ENCODE measurements at places on chromosomes 11 and 22. TPM values are rescaled to one million over a fixed set of nuclear protein-coding genes. Genes with fewer than 3 reads are reported as not detected.
A peak's percentile ranks its signal among the peaks of the same experiment; 100 is the strongest.

GRCh38 chr22:27655582-27656185, 145.9 kb downstream of the MN1 start:
- DNase-seq, result no peak
- no peak overlapping the region for H3K4me3 ChIP-seq
- H3K36me3 ChIP-seq, result no peaks in the 10 kb centered on the region
- no peaks in the 10 kb centered on the region for H3K27me3 ChIP-seq
- no peaks in the 10 kb centered on the region for H3K4me1 ChIP-seq
- no peak overlapping the region for H3K27ac ChIP-seq

- H3K4me3 ChIP-seq, result no peak overlapping the region
- no peaks in the 10 kb centered on the region for H3K27me3 ChIP-seq
- peaks cover 7% of the 10 kb centered on the region for H3K4me1 ChIP-seq
Observed at GRCh38 chr11:614021-614622, 1.6 kb downstream of the IRF7 start.

GRCh38 chr11:132772703-132773545, 759.4 kb downstream of the OPCML start:
- no peak overlapping the region for H3K27ac ChIP-seq
- no peaks in the 10 kb centered on the region for H3K27me3 ChIP-seq
- DNase-seq, result no peak
- H3K36me3 ChIP-seq, result no peaks in the 10 kb centered on the region
- no peaks in the 10 kb centered on the region for H3K4me1 ChIP-seq

GRCh38 chr11:61754534-61755482, 2.4 kb downstream of the MYRF start:
- peak overlapping the region; percentile 46 for H3K4me3 ChIP-seq
- H3K27me3 ChIP-seq, result no peaks in the 10 kb centered on the region
- H3K36me3 ChIP-seq, result no peaks in the 10 kb centered on the region
- H3K4me1 ChIP-seq, result no peaks in the 10 kb centered on the region
- H3K27ac ChIP-seq, result peak overlapping the region; percentile 86
- DNase-seq, result peak; percentile 75

- no peak overlapping the region for H3K4me3 ChIP-seq
- H3K27ac ChIP-seq, result no peak overlapping the region
- H3K27me3 ChIP-seq, result no peaks in the 10 kb centered on the region
- H3K36me3 ChIP-seq, result no peaks in the 10 kb centered on the region
- H3K4me1 ChIP-seq, result no peaks in the 10 kb centered on the region
Observed at GRCh38 chr11:83409891-83410290, 123.7 kb upstream of the CCDC90B start.

GRCh38 chr11:128941110-128941509, 1.6 kb downstream of the TP53AIP1 start:
- no peaks in the 10 kb centered on the region for H3K27me3 ChIP-seq
- H3K4me1 ChIP-seq, result no peaks in the 10 kb centered on the region
- no peaks in the 10 kb centered on the region for H3K36me3 ChIP-seq
- no peak for DNase-seq

GRCh38 chr11:79208126-79208525, 232.7 kb downstream of the TENM4 start:
- no peaks in the 10 kb centered on the region for H3K4me1 ChIP-seq
- H3K36me3 ChIP-seq, result no peaks in the 10 kb centered on the region
- no peaks in the 10 kb centered on the region for H3K27me3 ChIP-seq
- no peak overlapping the region for H3K27ac ChIP-seq

- H3K36me3 ChIP-seq, result no peaks in the 10 kb centered on the region
- H3K27ac ChIP-seq, result no peak overlapping the region
Observed at GRCh38 chr11:128565881-128566280, 21.5 kb downstream of the ETS1 start.

GRCh38 chr22:47278655-47279054, 516.2 kb downstream of the TBC1D22A start:
- DNase-seq, result no peak
- no peak overlapping the region for H3K4me3 ChIP-seq
- no peaks in the 10 kb centered on the region for H3K36me3 ChIP-seq
- H3K4me1 ChIP-seq, result no peaks in the 10 kb centered on the region
- H3K27ac ChIP-seq, result no peak overlapping the region

DNA sequence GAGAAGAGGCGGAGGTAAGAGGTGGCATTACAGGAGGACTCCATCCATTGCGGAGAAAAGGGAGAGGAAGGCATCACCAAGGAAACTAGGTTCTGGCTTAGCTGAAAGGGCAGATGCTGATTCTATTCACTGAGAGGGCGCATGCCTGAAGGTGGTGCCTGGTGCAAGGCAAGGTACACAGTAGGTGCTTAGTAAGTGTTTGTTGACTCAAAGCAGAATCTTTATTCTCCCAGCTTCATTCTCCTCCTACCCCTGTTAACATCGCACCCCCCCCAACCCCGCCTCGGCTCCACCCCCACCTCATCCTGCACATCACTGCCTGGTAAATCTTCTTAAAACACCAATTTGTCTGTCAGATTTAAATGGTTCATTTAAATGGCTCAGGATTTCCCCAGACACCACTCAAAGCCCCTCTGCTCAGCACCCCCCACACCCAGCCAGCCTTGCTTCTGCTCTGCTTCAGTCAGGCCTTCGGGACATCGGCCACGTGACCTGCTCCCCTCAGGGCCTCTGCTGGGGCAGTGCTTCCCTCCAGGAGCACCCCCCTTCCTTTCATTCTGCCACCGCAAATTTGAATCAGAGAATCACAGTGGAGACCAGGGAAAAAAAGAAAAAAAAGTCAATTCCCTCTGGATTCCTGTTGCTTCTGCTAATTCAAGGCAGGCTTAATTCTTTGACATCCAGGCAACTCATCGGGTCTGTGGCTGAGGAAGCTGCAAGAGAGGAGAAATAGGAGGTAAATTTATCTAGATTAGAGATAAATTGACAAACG, 17.8 kb upstream of the RCN1 start:
- H3K4me3 ChIP-seq, result no peak overlapping the region
- H3K36me3 ChIP-seq, result no peaks in the 10 kb centered on the region
- H3K27ac ChIP-seq, result no peak overlapping the region
- no peak for DNase-seq

DNA sequence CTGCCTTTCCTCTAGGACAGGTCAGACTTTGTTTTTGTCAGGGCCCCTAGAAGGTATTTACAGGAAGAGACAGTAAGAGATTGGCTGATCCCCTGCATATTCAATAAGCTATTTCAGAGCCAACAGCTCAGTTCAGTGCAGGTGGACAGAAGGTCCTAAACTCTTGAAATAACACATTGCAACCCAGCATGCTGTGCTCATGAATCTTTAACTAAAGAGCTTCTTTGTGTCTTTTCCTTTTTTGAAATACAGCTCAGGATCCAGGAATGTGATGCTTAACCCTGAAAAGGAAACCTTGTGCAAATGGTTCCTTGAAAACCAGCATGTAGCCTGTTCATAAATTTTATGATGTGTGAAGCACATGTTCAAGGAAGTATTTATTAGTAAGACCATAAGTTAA, 43.9 kb downstream of the BBOX1 start:
- no peaks in the 10 kb centered on the region for H3K36me3 ChIP-seq
- no peaks in the 10 kb centered on the region for H3K4me1 ChIP-seq
- DNase-seq, result no peak
- H3K27me3 ChIP-seq, result no peaks in the 10 kb centered on the region
- H3K4me3 ChIP-seq, result no peak overlapping the region

GRCh38 chr11:115677190-115677589, 173.0 kb upstream of the CADM1 start:
- no peaks in the 10 kb centered on the region for H3K4me1 ChIP-seq
- no peaks in the 10 kb centered on the region for H3K36me3 ChIP-seq
- no peak for DNase-seq
- no peak overlapping the region for H3K27ac ChIP-seq
- no peak overlapping the region for H3K4me3 ChIP-seq

DNA sequence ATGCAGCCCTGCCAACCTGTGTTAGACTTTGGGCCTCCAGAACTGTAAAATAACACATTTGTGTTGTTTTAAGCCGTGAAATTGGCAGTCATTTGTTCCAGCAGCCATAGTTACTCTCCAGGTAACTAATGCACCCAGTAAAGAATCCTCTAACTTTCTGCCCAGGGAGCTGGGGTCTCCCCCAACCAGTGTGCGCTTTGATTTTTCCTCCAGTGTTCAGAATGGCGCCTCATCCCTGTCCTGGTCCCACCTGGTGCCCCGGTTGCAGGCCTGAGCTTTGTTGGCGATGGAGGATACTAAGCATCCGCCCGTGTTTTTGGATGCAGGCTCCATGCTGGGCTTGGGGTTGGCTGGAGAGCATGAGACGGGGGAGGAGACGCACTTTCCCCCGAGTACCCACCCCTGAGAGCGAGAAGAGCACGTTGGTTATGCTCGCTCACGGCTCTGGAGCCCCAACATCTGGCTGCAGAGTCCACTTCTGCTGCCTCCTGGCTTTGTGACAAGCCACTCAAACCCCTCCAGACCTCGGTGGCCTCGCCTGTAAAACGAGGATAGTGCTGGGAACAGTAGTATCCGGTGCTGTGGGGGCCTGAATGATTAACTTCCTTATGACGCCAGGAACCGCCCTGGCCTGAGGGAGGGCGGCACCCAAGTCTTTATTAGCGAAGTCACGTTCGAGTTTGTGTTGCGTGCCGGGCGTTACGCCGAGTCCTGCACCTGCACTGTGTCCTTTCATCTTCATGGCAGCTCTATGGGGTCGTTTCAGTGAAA, 25.8 kb downstream of the MRGPRD start:
- no peaks in the 10 kb centered on the region for H3K4me1 ChIP-seq
- peak overlapping the region; percentile 36 for H3K27ac ChIP-seq
- no peak overlapping the region for H3K4me3 ChIP-seq
- no peaks in the 10 kb centered on the region for H3K27me3 ChIP-seq

DNA sequence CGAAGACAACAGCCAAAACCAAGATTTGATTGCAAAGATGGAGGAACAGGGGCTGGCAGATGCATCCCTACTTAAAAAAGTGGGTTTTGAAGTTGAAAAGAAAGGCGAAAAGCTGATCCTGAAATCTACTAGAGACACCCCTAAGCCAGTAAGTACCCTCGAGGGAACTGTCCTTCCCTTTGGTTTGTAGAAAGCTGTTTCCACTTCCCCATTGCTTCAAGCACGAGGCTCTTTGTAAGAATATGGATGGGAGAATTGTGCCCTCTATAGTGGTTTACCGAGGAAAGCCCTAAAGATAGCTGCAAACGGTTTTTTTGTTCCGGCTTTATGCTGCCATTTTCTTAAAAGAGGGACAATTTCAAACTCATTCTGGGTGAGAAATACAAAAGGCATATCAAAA, 133.9 kb downstream of the WNT7B start:
- no peaks in the 10 kb centered on the region for H3K27me3 ChIP-seq
- H3K36me3 ChIP-seq, result no peaks in the 10 kb centered on the region
- no peak for DNase-seq
- H3K4me3 ChIP-seq, result no peak overlapping the region
- no peaks in the 10 kb centered on the region for H3K4me1 ChIP-seq

- peaks cover 9% of the 10 kb centered on the region for H3K4me1 ChIP-seq
- DNase-seq, result no peak
Observed at GRCh38 chr11:125902277-125902926, 604 bp downstream of the PUS3 start.

SEPTIN5 gene
- 9.4 TPM for total RNA-seq

RBMXL2 gene
- total RNA-seq, result not detected

OVOL1 gene
- 1.0 TPM for total RNA-seq

KDELR3 gene
- total RNA-seq, result 0.77 TPM

SNX15 gene
- 27.6 TPM for total RNA-seq

TMPRSS5 gene
- total RNA-seq, result 1.9 TPM

NXPE1 gene
- total RNA-seq, result not detected

TBX1 gene
- 1.5 TPM for total RNA-seq

SAA2 gene
- total RNA-seq, result not detected

PTGDR2 gene
- 0.49 TPM for total RNA-seq

CRYAB gene
- total RNA-seq, result 45.9 TPM

NAALAD2 gene
- total RNA-seq, result 74.8 TPM

NAGA gene
- total RNA-seq, result 31.2 TPM

GPR83 gene
- not detected for total RNA-seq

MOGAT2 gene
- not detected for total RNA-seq

All from uterus (tissue), 4 donors.